ENCODE measurements at places on chromosomes 4 and X.

DNA sequence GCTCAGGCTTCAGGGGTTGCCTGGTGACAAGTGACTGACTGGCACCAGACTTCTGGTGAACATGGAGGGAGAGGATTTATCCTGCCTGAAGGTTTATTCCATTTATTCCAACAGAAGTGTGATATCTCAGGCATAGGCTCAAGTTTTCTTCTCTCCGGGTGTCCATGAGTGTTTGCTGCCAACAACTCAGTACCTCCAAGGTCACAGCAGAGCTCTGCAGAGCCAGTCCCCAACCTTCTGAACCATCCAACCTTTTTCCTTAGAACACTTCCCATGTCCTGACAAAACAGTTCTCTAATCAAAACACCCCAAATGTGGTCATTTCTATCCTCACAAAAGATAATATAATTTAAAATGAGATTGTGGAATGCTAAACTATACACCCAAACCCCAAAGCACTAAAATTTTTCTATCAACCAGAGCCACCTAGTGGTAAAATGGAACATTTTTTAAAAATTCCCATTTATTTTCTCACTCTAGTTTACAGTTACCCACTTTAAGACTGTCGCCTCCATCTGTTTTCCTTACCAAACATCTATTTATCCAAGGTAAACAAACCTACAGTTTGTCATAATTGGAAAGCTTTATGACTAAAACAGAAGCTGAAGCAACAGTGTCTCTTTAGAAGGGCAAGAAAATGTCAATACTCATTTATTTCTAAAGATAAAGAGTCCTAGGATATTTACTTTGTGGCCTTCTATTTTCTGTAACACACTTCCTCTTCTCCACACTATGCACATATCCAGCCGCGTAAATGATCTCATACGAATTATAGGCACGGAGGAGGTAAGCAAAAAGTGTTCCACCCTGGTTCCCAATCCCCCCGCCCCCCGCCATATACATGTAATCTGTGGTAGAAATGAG, 39.5 kb downstream of the TMEM154 start:
- no peak for DNase-seq

- no peak for DNase-seq
These were observed 144.0 kb upstream of the JADE1 start for GRCh38 chr4:128665514-128665913.

GRCh38 chr4:4595252-4595651, 53.4 kb upstream of the STX18 start:
- DNase-seq = no peak

GRCh38 chrX:47232197-47232802, 509 bp upstream of the USP11 start:
- DNase-seq = no peak

- no peak for DNase-seq
These were observed 48.4 kb downstream of the AKAP4 start for GRCh38 chrX:50152456-50152855.

GRCh38 chr4:155972098-155972497, 18.4 kb upstream of the CTSO start:
- DNase-seq = no peak

Measured in activated naive CD8-positive, alpha-beta T cell treated with anti-CD3 and anti-CD28 coated beads, Interleukin-2, amount 50 U/mL, for 24 hours (primary cell).